ENCODE measurements at places on chromosomes 6 and 20. TPM values are rescaled to one million over a fixed set of nuclear protein-coding genes. Genes with fewer than 3 reads are reported as not detected.

GRCh38 chr6:43868467-43868866 is 98.5 kb downstream of the VEGFA start:
- DNase-seq = no peak

- DNase-seq = no peak
Measured at GRCh38 chr6:89974834-89975233, 80.6 kb downstream of the GJA10 start.

- DNase-seq = no peak
Measured at GRCh38 chr6:39300739-39301138, 13.5 kb downstream of the KCNK17 start.

GRCh38 chr6:117531346-117531745 is 48.9 kb downstream of the DCBLD1 start:
- DNase-seq = no peak

GRCh38 chr20:44020406-44021148 is 105.9 kb downstream of the TOX2 start:
- no peak for DNase-seq

- DNase-seq = peak; percentile 90
Measured at GRCh38 chr20:62805711-62806382, 1.2 kb downstream of the OGFR start.

DNA sequence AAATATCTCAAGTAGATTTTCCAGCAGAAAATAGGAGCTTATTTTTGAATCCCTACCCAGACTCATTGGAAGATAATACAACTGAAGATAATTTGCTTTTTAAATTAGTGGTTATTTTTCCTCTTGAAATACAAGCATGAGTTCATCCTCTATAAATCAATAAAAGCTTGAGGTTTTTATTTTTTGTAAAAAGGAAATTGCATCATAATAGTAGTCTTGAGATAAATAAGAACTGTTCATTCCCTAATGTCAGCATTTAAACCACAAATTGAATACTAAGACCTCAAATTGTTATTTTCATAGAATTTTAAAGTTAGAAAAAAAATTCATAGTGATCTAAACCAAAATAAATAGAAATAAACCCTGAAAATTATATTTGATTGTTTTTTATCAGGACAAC is 719.1 kb downstream of the CD109 start:
- DNase-seq = no peak

DNA sequence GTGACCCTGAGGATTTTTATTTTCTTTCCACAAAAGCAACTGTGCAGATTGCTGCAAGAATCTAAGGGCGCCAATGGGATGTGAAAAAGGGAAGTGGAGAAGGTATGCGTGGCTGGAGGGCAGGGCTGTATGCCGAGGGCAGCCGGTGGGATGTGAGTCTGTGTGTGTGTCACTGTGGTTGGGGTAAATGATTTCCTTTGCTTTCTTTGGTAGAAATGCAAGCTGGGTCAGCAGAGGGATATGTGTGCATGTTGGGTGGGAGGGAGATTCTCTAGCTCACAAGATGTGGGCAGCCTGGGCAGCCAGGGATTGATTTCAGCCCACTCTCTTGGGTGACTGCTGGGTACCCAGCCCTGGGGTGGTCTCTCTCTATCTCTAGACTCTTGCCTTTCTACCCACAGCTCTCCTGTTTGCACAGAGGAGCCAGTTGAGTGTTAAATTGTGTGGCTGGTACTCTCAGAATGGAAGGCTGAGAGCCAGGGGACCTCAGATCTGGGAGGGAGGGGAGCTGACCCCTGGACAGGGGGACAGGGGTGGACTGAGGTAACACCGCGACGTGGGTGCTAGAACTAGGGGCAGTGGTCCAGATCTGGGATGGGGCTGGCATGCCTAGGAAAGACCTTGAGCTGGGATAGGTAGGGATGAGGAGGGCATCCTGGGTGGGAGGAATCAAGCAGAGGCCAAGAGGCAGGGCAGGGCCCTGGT is 136.8 kb upstream of the RNF24 start:
- no peak for DNase-seq

- DNase-seq = no peak
Measured at GRCh38 chr6:43749461-43749860, 20.6 kb upstream of the VEGFA start.

DNA sequence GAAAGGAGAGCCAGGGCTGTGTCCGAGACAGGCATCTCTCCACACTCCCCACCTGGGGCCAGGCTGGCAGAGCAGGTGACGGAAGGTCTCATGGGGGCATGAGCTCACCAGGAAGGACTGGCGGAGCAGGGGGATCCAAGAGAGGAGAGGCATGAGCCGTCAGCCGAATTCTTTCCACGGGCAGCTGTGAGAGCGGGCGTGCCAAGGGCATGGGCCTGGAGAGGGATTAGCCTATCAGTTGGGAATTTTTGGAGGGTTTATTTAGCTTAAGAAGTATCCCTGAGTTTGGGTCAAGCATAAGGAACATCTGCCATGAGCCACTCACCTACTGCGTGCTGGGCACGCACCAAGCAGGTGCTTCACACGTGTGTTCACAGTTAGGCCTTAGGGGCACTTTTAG is 60.2 kb upstream of the ZNFX1 start:
- DNase-seq = no peak

DNA sequence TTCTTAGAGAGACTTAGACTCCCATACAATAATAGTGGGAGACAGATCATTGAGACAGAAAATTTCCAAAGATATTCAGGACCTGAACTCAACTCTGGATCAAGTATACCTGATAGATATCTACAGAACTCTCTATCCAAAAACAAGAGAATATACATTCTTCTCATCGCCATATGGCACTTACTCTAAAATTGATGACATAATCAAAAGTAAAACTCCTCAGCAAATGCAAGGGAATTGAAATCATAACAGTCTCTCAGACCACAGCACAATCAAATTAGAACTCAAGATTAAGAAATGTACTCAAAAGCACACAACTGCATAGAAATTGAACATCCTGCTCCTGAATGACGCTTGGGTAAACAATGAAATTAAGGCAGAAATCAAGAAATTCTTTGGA is 28.7 kb downstream of the PERP start:
- no peak for DNase-seq

DNA sequence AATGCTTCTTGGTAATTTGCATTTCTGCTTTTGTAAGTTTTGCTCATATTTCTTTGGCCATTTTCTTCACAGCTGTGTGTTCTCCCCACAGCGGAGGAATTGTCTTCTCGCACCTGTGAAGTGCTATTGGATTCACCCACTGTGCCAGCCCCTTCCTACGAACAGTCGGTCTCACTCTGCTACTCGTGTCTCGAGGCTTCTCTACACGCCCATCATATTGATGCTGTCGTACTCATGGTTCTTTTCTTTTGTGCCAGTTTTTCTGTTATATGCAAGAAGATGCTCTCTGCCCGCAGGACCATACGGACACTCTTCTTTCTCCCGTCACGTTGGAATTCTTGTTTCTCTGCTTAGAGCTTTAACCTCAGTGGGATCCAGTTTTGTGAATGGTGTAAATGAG is 200.3 kb downstream of the DLL1 start:
- no peak for DNase-seq

DNA sequence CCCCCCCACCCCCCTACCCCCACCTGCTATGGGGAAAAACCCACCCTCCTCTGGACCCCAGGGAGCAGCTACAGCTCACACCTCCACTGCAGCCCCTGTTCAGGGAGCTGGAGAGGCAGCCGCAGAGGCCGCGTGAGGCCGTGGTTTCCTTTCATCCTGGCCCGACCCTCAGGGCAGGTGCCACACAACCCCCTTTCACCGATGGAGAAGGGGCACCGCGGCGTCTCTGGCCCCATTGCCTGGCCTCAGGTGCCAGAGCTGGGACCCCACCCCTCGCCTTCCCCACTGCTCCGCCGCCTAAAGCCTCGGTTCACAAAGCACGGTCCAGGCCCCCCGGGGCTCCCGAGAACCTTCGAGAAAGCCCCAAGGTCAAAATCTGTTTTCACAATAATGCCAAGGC is 11.8 kb upstream of the KCNQ2 start:
- no peak for DNase-seq

DNA sequence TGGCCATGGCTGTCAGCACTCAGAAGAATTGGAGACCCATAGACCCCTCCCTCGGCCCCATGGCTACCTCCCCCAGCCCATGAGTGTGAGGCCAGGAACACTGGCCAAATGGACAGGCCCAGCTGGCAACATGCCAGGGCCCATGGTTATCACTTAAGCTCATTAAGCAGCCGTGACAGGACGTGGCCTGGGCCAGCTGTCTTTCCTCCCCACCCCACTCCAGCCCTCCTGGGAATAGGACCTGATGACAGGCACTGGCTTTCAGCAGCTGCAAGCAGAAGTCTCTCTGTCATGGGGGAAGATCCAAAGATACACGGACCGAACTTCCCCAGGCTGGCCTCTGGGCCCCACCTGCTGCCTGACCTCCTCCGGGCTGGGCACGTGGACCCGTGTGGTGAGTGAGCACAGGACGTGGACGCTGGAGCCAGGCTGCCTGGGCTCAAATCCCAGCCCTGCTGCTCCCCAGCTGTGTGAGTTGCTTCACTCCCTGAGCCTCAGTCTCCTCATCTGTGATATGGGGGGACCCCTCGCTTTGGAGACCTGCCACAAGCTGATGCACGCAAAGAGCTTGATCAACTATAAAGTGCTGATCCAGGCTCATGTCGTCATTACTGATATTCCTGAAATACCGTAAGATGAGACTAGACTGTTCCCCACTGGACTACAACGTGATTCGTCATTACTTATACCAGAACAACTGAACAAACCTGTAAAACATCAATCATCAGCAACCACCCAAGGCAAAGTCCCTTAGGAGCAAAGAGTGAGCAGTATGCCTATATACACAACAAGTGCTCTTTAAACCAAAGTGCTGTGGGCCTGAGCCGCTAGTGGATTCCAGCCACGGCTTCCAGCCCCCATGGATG is 22.0 kb upstream of the VSTM2L start:
- peak; percentile 70 for DNase-seq

DNA sequence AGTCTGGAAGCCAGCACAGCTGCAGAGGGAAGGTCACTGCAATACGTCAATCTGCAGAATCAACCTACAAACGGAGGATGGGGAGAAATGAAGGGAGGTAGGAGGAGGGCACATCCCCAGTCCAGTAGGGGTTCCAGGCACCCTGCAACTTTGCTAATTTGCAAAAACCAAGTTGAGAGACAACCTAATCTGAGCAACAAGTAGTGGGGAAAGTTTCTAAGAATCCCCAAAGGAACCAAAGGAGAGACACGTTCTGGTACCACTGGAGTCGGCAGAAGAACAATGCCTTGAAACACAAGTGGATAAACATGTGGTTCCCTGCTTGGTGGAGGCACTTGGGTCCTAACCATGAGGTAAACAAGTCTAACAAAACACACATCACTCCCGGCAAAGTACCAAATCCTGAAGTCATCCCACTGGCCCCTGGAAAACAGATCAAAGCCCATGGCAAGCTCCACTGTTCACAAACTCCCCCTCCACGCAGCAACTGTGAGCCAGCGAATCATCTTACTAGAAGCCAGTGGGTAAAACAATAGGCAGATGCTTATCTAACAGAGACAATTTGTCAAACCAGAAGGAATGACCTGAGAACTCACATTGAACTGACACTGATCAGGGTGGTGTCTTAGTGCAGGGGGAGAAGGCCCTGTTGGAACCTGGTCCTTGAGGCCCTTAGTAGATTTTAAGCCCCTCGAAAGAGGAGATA is 4.7 kb downstream of the MRPS18A start:
- no peak for DNase-seq

- peak; percentile 74 for DNase-seq
Measured at GRCh38 chr6:157533048-157533871, 152.3 kb downstream of the ZDHHC14 start.

OR2J3 gene
- not detected for total RNA-seq

PTPRK gene
- total RNA-seq = 98.3 TPM

RRAGD gene
- 0.39 TPM for total RNA-seq

TCP11 gene
- not detected for total RNA-seq

BPIFB1 gene
- 0.82 TPM for total RNA-seq

PBOV1 gene
- total RNA-seq = not detected

KCNQ5 gene
- total RNA-seq = not detected

Measured in HepG2 (cell line).